ENCODE measurements at places on chromosomes 6 and 20.

DNA sequence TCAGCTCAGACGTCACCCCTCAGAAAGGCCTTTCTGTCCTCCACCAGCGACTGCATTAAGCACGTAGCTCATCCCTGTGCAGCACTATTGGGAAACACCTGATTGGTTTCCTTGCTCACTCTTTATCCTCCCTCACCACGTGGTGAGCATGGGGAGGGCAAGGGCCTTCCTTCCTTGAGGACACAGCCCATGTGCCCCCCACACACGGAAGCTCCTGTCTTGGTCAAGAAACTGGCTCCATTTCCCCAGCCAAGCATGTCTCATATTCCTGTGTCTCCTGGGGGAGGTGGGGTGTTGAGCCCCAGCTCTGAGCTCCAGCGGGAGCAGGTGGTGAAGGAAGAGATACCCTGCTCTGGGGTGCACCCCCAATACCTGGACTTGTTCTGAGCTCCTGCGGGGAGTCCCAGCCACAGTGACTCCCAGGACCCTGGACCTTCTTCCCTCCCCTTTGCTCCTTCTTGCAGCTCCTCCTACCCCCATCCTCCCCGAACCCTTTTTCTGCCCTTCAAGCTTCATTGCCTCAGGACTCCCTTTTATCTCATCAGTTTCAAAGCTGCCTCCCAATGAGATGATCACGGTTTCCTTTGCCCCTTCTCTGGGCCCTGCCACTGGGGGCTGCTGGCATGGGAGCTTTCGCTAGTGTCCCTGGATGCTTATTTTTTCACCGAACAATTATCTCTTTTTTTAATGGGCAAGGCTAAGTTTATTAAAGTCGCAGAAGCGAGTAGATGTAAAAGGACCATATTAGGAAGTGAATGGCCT is 230.1 kb downstream of the TFAP2C start:
- DNase-seq = no peak

DNA sequence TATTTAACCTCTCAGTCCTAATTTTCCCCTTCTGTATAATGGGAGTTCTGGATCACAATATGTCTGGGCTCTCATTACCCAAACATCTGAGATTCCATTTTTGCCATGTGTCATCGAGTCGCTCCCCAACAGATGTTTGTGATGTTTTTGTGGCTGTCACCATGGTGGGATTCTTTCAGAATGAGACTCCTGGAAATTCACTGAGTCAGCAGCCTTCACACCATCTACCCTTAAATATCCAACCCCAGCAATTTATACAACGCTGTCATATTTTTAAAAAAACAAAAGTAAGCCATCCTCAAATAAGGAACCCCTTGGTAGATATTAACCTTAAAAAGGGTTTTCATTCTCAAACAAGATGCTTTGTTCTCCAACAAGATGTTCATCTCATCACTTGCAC is 20.9 kb downstream of the NRSN1 start:
- DNase-seq = no peak

GRCh38 chr20:53087037-53087777 is 115.0 kb downstream of the TSHZ2 start:
- no peak for DNase-seq

- DNase-seq = no peak
Measured at GRCh38 chr20:58511364-58511763, 3.8 kb downstream of the APCDD1L start.

- DNase-seq = no peak
Measured at GRCh38 chr20:11902285-11902697, 15.4 kb upstream of the BTBD3 start.

DNA sequence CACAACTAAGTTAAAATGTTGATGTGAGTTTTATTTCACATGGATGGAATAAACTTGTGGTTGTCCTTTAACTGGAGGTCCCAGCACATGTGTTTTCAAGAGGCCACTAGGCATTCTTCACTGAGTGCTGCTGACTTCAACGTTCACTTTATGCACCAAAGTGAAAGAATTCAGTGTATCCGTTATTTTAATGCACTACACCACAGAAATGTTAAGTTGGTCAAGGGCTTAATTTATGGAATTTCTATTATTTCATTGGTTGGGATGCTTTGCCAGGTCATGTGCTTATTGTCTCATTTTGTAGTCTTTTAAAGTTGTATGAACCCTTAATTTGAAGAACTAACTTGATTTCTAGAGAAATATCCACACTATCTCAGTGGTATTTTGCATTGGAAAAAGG is 106.4 kb downstream of the PPP1R14C start:
- no peak for DNase-seq

DNA sequence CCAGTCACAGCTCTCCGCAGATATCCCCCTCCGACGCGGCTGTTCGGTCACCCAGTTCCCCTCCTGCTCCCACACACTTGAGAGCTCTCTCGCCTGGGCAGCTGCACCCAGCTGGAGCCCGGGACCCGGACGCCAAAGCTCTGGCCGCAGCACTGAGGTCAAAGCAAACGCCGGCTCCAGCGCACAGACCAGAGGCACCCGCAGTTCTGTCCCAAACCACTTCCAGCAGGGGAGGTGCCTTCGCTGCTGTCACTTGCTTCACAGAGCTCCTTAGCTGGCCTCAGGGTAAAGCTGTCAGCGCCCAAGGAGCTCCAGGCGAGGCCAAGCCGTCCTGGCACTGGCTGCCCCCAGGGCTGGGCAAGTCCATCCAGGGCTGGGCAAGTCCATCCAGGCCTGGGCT is 27.9 kb downstream of the SLC2A4RG start:
- DNase-seq = no peak

DNA sequence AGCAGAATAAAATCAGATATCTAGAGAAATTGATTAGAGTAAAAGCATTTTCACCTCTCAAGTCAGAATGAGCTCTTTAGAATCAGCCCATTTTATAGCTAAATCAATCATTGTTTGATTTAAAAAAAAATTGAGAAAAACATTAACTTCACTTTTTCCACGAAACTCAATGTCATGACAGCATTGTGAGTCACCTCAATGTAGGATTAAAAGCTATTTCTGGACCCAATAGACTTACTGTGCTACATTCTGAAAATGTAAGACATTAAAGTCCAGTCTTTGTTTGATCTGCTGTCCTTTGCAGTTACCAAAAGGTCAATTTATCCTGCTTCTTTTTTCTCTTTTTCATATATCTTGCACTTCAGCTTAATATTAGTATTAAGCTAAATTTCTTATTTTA is 519.4 kb upstream of the ZNF337 start:
- DNase-seq = no peak

DNA sequence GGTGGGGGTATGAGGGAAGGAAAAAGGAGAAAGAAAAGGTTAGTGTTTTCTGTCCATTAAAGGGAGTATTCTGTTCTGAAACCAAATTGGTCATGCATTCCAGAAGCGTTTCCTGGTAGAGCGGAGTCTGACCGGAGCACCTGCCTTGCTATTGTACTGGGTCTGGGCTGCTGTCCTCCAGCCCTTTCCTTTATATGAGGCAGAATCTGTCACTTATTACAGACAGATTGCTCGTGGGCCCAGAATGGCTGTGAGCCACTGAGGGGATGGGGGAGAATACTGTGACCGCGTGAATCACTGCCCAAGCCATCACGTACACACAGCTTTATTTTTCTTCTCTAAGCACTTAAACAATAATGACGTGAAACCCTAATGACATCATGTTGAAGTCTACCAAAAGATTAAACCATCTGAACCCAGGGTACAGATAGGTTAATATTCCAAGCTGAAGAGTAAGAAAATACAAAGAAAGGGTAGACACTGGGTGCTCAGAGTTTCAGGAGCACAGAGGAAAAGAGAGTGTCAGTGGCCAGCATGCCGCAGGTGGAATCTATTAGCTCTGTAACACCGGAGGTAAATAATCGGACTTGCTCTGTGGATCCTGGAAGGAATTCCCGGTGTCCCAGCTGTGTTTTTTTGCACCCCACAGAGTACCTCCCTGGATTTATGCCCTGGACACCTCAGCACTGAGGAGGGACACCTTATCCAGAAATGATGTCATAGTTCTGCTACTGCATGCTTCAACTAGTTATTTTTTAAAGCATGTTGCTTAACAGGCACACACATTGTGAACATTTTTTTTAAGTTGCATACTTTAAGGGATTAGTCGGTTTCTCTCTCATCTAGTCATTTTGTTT is 573.3 kb downstream of the PKHD1 start:
- no peak for DNase-seq

DNA sequence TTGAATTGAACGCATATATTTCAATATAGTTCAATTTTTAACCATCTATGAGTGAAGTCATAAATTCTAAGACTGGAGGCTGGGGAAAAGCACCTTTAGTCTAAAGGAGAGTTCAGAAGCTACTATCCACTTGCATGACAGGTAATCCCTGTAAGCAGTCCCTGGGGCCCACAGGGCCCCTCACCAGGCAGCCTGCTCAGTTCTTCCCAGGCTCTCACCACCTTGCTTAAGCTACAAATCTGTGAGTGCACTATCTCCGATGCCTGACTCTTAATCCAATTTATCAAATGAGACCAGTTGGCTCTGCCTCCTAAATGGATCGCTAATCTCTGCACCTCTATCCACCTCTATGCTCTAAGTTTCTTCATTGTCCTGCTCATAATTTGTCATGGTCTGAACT is 413.8 kb downstream of the PTPRT start:
- DNase-seq = no peak

- DNase-seq = no peak
Measured at GRCh38 chr20:2162823-2163166, 61.2 kb downstream of the STK35 start.

GRCh38 chr6:112221561-112221960 is 32.8 kb downstream of the LAMA4 start:
- DNase-seq = no peak
